T-helper 22 cell (primary cell): ENCODE measurements at places on chromosomes 1 and 21.

DNA sequence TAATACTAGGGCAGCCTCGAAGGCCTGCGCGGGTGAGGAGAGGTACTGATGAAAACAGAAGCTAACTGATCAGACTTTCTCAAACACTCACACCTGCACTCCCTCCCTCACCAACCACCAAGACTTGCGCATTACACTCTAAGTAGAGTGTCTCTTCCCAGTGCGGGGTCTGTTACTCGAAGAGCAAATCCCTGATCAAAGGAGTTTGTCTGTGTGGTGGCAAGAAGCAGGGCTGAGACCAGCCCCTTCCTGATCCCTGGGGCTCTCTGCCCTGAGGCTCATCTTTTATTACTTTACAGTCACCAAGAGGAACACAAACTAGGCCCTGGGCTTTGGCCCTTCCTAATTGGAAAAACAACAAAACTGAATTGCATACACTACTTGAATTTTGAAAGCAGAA, 19.5 kb upstream of the TSNAX start:
- DNase-seq: no peak

GRCh38 chr1:211386921-211387320, 60.3 kb downstream of the TRAF5 start:
- DNase-seq: no peak

DNA sequence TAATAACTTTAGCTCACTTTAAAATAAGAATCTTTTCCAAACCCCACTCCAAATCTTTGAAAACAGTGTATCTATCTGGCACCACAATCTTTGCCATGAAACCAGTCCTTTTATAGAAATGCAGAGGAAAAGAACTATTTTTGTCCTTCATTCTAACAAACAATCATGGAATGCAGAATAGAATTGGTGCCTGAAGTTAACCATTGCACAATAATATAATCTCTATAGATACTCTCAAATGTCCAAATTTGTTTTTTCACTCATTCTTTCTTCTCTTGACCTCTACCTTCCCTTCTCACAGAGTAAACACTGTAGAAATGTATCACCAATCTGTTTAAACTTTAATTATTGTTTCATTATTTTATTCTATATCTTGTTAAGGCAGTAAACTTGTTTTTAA, 34.8 kb downstream of the TTLL7 start:
- no peak for DNase-seq

DNA sequence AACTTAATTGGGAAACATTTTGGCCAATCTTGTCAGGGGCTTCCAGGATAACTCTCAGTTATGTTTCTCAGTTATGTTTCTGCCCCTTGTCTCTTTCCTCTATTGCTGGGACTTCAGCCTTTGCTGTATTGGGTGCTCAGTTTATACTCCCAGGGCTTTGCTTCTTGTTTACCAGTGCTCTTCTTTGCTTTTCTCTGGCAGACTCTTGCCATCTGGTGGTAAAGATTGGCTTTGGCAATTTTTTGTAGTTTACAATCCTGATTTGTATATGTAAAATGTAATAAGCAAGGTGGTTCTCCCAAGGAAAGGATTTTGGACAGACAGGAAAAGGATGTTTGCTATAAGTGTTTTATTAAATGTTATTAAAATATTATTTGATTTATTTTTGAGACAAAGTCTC, 37.9 kb downstream of the FABP3 start:
- no peak for DNase-seq

DNA sequence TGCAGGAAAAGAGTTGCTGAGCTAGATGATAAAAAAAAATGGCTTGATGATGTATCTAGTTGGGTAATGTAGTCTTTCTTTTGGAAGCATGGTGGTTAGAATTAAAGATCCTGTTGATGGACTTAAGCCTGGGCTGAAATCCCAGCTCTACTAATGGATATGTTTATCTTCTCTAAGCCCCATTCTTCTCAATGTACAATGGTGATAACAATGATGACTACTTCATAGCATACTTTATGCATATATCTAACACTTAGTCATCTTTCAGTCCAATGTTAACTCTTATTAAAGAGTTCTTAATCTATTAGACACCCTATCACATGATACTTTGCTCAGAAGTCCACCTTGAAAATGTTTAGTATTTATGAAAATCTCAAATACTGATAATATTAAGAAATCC, 189.5 kb downstream of the PLA2G4A start:
- DNase-seq: no peak

- no peak for DNase-seq
Observed at GRCh38 chr1:110860174-110860573, 12.8 kb upstream of the CD53 start.

- no peak for DNase-seq
Observed at GRCh38 chr1:71733121-71733520, 549.2 kb downstream of the NEGR1 start.
